ENCODE measurements at places on chromosomes 6 and 20.

GRCh38 chr6:91534614-91535013 lies 947.7 kb upstream of the MAP3K7 start:
- DNase-seq: no peak

GRCh38 chr6:24918641-24919055 lies 17.1 kb downstream of the RIPOR2 start:
- DNase-seq: no peak

- no peak for DNase-seq
Measured at GRCh38 chr20:4605166-4605565, 116.5 kb upstream of the PRND start.

GRCh38 chr6:163937071-163937470 lies 522.6 kb downstream of the QKI start:
- DNase-seq: no peak

All from sciatic nerve (tissue), 2 donors.